ENCODE measurements at places on chromosomes 5 and 9.
A peak's percentile ranks its signal among the peaks of the same experiment; 100 is the strongest.

DNA sequence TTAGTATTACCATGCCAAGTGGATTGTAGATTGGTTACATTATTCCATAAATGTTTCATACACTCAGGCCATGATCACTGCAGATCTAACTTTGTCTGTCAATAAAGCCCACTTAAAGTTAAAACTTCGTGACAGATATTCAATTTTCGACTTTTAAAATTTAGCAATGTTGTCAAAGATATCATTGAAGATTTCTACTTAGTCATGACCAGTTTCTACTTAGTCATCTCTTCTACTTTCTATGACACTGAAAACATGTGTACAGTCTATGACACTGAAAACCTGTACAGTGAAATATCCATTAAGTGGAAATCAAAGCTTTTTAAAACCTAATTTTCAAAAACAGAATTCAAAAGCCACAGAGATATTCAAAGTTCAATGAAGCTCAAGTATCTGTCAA, 258.2 kb downstream of the MCTP1 start:
- DNase-seq = no peak

DNA sequence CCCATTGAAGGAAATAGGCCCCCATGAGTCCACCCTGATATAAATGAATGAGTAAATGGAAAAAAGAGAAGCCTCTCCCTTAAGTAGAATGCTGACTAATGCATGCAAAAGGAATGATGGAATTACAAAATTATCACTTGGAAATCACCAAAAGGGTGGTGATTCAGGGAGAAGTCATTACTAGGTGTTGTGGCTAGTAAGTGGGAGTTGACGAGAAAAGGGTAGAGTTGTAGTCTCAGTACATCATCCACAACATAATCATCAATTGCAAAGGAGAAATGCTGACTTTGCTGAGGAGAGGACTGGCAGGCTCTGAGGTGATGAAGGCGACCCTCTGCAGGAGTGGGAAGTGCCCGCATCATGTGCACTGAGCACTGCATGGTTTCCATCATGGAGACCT, 201.5 kb upstream of the S1PR3 start:
- no peak for DNase-seq

DNA sequence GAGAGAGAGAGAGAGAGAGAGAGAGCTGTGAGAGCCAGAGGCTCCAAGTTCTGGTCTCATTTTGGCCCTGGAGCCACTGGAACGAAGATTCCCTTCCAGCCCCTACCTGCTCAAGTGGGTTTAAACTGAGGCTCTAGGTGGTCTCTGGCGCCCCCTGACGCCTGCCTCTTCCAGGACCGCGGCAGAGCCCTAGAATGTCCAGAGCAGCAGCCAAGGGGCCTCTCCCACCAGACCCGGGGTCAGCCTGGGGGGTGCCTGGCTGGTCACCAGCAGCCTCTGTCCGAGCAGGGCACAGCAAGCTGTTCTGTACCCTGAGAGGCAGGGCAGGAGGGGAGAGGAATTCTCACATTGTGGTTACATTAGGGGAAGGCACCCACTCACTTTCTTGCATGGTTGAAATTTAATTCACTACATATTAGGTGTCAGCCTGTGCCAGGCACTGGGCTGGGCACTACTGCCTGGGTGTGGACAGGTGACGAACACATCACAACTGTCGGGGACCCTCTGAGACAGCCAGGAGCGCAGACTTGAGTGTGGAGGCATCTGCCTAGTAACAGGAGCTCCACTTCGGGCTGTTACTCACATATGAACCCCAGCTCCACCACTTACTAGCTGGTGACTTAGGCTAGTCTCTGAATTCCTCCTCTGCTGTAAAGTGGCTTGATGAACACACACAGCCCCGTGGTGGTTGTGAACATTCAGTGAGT, 44.5 kb downstream of the AMBP start:
- DNase-seq = no peak

GRCh38 chr5:74622122-74622521, 18.4 kb downstream of the ENC1 start:
- DNase-seq = no peak

DNA sequence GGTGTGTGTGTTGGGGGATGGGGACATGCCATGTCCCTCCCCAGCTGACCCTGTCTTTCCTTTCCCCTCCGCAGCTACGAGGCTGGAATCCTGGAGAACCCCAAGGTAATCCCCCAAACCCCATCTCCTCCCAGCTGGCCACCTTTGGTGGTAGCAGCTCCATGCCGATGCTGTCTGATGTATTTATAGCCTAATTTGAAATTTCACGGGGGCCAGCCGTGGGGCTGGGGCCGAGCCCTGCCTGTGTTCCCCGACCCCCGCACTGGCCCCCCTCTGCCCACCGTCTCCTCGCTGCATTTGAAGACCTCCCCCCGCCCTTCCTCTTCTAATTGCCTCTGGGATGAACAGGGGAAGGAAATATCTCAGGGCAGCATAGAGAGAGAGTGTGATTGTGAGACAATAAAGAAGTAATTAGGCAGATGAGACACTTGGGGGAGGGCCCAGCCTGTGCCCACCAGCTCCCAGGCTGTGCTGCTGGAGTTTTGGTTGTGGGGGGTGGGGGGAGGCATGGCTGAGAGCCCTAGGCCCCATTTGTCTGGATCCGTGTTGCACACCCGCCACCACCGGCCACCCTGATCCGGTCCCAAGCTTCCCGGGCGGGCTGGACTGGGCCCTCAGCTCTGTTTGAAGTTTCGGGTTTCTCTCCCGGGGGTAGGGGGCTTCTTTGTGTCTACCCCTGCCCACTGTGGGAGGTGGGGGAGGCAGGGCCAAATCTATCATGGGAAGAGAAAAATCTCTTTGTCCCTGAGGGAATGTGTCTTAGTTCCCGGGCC, 26.8 kb downstream of the ASS1 start:
- no peak for DNase-seq

- DNase-seq = peak; percentile 27
Measured at GRCh38 chr5:132363431-132364112, 5.9 kb upstream of the SLC22A5 start.

GRCh38 chr5:152739916-152740315, 334.8 kb upstream of the NMUR2 start:
- DNase-seq = no peak

- peak; percentile 57 for DNase-seq
Measured at GRCh38 chr5:150517272-150518152, 9.6 kb downstream of the NDST1 start.

DNA sequence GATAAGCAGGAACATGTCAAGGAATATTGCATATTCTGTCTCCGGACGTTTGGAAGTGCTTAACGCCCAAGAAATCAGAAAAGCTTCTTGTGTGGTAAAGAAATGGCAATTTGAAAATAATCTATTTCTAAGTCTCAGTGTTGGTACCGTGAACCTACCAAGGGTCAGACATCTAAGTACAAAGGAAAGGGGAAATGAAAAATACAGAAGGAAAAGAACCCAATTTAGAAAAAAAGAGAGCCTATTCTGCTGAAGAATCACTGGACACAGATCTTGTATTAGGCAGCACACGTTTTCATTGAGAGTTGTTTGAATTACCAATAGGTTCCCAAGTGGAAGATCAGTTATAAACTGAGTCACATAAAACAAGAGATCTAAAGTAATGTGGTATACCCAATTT, 46.9 kb upstream of the CEP78 start:
- DNase-seq = no peak

GRCh38 chr9:123424552-123425225, 68.7 kb downstream of the CRB2 start:
- no peak for DNase-seq

DNA sequence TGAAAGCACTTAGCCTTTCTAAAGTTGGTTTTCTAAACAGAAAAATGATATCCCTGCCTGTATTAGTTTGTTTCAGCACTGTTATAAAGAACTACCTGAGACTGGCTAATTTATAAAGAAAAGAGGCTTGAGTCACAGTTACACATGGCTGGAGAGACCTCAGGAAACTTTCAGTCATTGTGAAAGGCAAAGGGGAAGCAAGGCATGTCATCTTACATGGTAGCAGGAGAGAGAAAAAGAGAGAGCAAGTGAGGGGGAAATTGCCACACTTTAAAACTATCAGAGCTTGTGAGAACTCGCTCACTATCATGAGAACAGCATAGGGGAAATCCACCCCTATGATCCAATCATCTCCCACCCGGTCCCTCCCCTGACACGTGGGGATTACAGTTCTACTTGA, 64.9 kb downstream of the FAM170A start:
- no peak for DNase-seq

DNA sequence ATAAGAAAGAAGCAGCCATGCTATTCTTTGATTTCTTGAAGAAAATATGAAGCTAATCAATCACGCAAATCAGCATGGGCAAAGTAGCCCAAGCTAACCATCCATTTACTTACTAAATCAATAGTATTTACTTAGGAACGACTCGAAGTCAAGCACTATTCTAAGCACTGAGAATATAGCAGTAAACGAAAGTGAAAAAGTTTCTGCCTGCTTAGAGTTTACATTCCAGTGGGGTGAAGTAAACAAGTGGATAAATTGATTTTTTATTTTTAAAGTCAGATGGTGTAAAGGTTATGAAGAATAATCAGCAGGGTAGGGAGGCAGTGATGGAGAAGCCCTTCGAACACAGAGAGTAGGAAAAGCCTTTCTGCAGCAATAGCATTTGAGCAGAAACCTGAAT, 5.5 kb downstream of the TSTD2 start:
- DNase-seq = no peak

- DNase-seq = no peak
Measured at GRCh38 chr9:23603311-23603710, 222.7 kb downstream of the ELAVL2 start.

DNA sequence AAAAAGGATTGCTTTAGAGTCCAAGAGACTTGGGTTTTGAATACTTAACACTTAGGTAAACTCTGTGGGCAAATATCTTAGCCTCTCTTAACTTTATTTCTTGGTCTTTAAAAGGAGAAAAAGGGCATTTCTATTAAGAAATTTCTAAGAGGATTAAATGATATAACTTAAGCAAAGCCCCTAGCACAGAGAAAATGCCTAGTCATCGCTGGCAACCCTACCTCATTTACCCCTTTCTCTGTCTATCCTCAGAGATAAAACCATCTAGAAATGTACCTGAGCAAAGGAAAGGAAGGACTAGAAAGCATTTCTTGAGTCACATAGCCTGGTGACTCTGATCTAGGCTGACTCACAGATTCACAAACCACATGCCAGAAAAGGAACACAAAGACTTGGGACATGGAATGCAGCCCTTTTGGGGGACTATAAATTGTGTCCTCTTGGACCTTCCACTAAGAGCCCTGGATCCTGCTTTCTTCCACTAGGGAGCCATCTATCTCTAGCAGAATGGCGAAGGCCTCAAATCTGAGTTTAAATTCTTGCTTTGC, 120.6 kb downstream of the FOXD1 start:
- no peak for DNase-seq

DNA sequence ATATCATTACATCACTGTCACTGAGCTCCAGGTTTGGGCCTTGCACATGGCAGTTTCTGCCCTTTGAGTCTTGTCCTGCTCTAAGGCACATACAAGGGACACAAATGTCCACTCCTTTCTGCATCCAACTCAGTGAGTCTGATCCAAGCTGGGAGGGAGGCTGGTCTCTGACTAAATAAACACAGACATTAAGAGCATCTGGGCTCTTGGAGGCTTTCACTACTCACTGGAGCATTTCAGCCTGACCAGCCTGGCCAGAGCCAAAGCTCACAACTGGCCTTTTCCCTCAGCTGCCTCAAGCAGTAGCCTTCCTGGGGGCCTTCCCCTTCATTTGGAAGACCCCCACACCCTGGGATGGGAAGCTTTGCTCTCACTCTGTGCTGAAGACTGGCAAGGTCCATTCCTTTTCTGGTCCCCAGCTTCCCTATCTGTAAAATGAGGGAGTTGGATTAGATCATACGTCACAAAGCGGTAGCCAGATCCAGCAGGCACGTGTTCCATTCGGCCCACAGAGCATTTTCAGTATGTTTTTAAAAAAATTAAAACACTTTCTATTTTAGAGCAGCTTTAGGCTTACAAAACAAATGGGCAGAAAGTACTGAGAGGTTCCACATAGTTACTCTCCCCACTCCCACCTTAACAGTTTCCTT, 58.6 kb upstream of the XPA start:
- no peak for DNase-seq

DNA sequence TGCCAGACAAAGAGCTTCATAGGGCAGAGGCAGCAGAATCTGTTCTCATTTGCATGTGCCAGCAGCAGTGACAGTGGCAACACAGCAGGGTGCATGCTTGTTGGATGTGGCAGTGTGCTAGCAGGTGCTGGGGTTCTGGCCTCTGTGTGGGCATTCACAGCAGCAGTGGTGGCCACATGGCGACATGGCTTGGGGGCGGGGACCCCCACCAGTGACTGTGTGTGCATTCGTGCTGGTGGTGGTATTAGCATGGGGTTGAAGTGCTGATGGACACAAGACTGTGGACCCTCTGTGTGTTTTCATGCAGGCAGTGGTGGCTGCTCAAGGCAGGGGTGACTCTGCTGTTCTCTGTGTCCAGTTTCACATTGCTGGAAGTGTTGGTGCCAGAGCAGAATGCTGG, 183.2 kb upstream of the PDE4D start:
- no peak for DNase-seq

- DNase-seq = peak; percentile 30
Measured at GRCh38 chr9:69971643-69972449, 71.8 kb upstream of the MAMDC2 start.

- DNase-seq = no peak
Measured at GRCh38 chr9:70832492-70832891, 288.9 kb downstream of the TRPM3 start.

DNA sequence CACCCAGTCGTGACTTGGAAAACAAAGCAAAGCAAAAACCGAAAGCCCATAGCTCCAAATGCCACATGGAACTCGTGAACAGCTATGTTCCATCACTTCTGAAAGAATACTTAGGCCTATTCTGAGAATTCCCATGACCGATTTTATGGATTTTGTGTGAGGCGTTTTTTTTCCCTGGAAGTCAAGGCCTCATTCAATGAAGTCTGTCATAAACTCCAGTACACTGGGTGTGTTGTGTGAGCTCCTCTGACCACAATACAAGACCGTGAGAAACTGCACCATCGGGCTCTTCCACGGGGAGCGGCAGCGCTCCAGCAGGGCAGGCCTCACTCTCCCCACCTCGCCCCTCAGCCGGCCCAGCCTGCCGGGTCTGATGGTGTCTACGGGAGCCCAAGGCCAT, 209.5 kb downstream of the FANCC start:
- no peak for DNase-seq

DNA sequence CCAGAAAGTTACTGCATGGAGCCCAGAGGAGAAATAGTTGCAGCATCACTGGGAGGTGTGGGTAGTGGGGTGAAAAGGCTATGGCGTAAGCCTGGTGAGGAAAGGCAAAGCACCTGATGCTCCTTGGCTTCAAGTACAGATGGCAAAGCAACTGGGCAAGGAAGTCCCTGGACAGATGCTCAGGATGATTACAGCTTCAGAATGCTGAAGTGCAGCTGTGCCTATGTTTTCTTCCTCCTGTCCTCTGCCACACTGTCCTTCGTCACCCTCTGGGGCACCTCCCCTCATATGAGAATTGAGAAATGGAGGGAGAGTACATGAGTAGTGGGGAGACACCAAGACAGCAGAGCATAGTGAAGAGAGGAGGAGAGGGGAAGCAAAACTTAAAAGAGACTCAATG, 328.0 kb downstream of the PDE4D start:
- no peak for DNase-seq

- DNase-seq = no peak
Measured at GRCh38 chr9:127832248-127832647, 22.2 kb downstream of the ENG start.

- no peak for DNase-seq
Measured at GRCh38 chr9:88007291-88007650, 32.9 kb upstream of the CDK20 start.

- no peak for DNase-seq
Measured at GRCh38 chr9:137217276-137218211, 4.5 kb downstream of the RNF208 start.

GRCh38 chr5:73231246-73231778, 58.3 kb downstream of the TMEM174 start:
- DNase-seq = no peak

GRCh38 chr5:100794218-100794617, 108.9 kb downstream of the ST8SIA4 start:
- no peak for DNase-seq
